CD4-positive, alpha-beta T cell (primary cell): ENCODE measurements at places on chromosomes 4 and X.

DNA sequence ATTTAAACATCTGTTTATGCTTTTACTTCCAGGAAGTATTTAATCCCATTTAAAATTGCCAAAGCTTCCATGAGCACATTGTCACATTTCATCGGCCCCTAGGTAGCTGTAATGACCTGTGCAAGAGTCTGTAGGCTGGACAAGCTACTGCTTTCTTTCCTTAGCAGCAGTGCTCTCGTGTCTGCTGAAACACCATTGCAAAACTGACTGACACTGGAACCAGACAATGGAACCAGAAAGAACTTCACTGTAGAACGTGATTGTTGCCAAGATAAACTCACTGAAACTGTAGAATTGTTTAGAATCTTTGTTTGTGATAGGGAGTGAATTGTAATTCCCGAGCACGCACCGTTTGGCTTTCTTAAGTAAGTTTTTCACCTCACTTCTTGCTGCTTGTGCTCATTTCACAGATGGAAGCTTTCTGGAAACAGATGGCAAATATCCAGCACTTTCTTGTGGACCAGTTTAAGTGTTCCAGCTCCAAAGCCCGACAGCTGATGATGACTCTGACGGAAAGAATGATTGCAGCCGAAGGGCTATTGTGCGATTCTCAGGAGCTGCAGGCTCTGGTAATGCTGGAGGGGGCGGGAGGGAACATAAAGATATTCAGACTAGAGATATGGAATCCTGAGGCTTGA, 36.9 kb downstream of the EVC start:
- DNase-seq = no peak

DNA sequence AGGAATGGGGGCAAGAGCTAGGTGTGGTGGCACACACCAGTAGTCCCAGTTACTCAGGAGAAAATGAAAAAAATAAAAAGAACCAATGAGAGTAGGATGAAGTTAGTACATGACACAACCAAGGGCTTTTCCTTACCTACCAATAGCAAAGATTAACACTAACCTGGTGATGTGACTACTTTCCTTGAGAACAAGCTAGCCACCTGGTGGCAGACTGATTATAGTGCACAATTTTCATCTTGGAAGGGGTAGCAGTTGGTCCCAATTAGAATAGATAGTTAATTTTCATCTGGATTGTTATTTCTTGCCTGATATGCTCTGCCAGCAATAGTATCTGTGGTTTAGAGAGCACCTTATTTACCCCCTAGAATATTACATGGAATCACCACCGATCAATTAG, 1216.8 kb upstream of the PABPC4L start:
- DNase-seq = no peak

DNA sequence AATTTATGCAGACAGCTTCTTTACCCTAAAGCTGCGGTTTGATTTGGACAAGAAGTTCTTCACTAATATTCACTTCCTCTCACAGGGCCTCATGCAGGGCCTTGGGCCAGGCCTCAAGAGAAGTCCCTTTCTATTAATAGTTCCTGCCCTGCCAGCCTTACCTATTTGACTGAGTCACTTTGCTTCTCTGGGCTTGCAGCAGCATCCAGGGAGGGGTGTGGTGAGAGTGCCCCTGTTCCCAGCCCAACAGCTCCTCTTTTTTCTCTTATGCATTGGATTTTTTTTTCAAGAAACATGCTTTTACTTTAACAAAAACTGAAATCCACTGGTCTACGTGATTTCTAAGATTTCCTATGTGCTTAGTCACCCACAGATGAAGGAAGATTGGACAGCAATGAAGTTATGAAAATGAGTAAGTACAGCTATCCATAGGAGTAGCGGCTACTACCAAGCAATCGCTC, 26.7 kb downstream of the FAM156B start:
- DNase-seq = no peak

- no peak for DNase-seq
These were observed 21.3 kb downstream of the THAP9 start for GRCh38 chr4:82921795-82922194.

- DNase-seq = no peak
These were observed 745.4 kb downstream of the PDHA2 start for GRCh38 chr4:96585304-96585703.

DNA sequence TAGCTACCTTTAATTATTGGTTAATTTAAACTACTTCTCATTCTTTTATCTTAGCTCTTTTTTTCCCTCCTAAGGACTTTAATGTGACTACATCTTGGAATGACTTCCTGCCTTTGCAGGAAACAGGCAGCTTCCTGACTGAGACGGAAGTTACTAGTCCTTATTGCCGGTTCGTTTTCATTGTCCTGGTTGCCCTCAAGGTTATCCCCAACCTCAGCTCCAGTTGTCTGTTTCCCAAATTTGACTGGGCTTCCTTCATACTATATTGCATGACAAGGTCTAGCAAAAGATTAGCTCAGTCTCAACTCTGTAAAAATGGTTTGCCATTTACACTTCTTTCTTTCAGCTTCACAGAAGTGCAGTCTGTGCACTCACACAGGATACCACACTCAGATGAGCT, 109.9 kb upstream of the DDX53 start:
- no peak for DNase-seq

GRCh38 chrX:16917120-16917519, 29.3 kb upstream of the REPS2 start:
- no peak for DNase-seq

GRCh38 chrX:23787745-23788118, 4.8 kb downstream of the SAT1 start:
- DNase-seq = no peak

DNA sequence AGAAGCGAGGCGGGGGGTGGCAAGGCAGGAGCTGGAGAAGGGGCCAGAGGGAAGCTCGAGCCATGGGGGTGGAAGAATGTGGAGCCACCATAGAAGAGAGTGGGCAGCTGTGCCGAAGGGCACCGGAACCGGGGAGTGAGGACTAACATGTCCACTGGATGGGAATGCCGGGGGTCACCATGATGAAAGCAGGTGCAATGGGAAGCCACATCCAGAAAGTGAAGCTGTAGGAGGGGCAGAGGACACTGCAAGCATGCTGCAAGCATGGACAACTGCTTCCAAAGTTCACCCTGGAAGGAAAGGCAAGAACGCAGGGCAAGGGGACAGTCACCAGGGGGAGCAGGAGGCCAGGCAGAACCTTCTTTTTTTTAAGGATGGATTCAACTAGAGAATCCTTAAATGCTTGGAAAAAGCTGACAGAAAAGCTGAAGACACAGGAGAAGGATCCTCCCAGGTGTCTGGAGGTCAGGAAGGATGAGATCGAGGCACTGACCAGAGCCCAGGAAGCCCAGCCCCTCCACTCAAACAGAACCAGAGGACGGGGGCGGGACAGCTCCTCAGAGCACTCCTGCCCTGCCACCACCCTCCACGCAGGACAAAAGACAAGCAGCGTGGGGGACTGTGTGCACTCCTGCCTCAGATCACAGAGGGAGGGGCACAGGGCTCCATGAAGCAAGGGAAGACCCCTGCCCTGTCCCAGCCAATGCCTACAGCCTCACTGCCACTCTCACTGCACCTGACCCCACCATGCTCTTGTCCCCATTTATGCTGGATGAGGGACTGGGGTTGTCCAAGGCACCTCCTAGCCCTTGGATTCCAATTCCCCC, 169.2 kb downstream of the AFAP1 start:
- no peak for DNase-seq

DNA sequence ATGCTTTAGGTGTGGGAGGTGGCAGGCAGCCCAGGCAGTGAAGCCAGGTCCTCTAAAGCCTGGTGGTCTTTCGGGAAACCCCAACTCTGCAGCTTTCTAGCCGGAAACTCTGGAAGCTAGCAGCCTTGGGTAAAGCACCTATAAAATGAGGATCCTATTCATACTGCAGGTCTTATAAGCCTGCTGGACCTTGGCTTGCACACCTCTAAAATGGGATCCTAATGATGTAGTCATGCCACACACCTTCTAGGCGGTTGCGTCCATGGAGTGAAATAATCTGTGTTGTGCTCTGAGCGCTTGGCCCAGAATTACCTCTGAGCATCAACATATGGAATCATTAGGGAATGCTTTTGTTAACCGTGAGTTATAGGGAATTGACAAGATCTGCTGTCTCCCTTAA, 36.0 kb upstream of the STS start:
- no peak for DNase-seq

- DNase-seq = no peak
These were observed 215.9 kb downstream of the MID1 start for GRCh38 chrX:10404436-10404835.

- no peak for DNase-seq
These were observed 509 bp upstream of the USP11 start for GRCh38 chrX:47232197-47232802.

- DNase-seq = no peak
These were observed 4.8 kb upstream of the CXCL1 start for GRCh38 chr4:73864365-73864764.

- DNase-seq = no peak
These were observed 315.5 kb downstream of the CAMK2D start for GRCh38 chr4:113446019-113446418.

GRCh38 chrX:106484233-106484632, 127.5 kb upstream of the RADX start:
- no peak for DNase-seq

DNA sequence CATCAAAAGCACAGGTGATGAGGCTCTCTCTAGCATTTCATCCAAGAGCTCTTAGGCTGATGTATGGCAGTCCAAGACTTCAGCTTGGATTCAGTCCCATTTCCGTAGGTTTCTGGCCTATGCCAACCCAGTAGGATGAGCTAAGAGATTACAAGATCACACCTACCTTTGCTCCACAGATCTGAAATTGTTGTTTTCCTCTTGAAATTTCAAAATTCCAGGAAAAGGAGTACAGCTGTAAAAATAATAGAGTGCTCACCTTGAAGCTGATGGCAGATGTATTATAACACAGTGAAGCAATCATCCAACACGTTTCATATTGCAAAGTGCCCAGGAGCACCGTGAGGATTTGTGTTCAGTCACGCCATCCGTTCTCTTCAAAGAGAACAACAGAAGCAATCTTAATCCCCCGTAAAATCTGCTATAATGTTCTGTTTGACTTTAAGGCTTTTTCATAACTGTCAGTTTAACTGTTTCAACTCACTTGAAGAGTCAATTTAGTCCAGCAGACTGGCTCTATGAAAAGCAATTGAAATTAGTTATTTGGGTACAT, 137.5 kb downstream of the CPE start:
- no peak for DNase-seq

GRCh38 chr4:26912069-26912468, 51.4 kb downstream of the STIM2 start:
- DNase-seq = no peak

DNA sequence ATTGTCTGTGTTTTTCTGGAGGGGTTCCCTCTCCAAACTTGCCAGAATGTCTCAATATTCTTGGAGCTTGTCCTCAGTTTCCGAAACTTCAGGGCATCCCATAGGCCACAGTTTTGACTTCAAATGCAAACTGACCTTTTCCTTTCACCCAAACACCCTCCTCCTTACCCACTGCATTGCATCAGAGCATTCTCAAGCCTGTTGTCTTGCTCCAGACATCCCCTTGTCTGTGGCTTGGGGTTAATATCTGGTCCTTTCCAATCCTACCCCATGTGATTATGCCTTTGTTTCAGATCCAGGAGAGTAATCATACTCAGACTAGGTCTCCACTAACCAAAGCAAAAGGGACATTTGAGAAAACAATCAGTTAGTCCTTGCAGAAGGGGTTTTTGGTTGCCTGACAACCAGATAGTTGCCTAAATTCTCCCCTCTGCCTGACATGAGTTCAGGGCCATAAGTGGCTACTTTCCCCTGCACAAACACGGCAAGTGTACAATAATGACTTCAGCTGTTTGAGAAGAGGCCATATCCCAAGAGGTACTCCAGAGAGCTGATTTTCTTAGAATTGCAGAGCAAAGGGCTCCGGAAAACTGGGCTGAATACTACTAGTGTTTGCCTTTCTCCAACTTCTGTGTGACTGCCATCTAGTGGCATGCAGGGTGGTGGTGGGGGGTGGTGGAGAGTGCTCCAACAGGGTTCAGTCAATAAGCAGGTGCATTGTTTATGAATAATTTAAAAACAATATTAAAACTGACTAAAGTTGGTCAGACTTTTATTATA, 130.2 kb downstream of the CHRDL1 start:
- DNase-seq = no peak

DNA sequence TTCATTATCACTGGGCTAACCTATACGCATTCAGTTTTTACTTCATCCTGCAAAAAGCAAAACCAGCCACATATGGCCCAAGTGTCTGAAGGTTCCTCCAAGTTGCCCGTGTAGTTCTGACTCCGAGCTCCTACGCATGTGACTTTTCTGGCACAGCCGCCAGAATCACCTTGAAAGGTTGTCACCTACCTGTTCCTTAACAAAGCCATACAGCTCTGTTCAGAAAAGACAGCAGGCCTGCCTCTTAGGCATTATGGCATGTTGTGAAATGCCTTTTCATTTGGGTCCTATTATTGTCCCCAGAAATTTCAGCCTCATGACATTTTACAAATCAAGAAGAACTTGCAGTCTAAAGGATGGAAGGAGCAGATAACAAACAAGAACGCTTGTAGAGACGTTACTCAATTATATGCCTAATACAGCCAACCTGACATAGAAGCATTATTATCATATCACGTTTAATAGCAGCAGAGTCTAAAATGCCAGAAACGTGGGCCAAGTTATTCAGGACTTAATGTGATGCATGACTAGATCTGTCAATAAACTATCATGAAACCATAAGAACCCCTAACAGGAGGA, 118.5 kb downstream of the RBM47 start:
- no peak for DNase-seq

- DNase-seq = no peak
These were observed 2.9 kb downstream of the ARAF start for GRCh38 chrX:47563801-47564315.

DNA sequence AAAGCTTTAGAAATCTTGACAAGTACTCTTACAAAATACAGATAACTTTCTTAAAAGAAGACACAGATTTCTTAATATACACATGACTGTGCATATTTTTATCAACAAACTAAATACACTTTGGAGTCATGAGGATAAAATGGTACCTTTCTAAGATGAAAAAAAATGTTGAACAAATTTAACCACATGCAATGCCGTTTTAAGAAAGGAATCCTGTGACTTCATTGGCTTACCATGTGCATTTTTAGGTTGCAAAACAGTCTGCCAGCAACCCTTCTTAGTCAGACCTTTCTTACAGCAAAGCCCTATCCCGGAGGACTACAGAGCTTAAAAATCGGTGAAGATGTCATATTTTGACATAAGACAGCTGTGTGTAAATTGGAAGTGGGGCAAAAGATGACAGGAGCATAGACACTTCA, 51.7 kb downstream of the GASK1B start:
- no peak for DNase-seq

DNA sequence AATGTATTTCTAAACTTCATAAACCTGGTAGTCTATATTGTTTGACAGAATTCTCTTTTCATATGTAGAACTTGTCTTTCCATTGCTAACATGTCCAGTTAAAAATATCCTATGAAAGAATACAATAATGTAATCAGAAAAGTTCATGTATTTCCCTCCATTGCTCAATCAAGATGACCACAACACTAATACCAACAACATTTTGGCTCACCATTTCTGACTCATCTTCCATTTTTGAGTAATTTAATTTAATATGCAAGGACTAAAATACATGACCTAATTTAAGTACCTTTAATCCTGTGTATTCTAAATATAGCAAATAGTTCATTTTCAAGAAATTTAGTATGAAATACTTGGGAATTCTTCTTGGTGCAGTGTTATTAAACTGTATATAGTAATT, 239.5 kb upstream of the GPC4 start:
- DNase-seq = no peak
